ENCODE measurements at places on chromosomes 1 and 21.
A peak's percentile ranks its signal among the peaks of the same experiment; 100 is the strongest.

DNA sequence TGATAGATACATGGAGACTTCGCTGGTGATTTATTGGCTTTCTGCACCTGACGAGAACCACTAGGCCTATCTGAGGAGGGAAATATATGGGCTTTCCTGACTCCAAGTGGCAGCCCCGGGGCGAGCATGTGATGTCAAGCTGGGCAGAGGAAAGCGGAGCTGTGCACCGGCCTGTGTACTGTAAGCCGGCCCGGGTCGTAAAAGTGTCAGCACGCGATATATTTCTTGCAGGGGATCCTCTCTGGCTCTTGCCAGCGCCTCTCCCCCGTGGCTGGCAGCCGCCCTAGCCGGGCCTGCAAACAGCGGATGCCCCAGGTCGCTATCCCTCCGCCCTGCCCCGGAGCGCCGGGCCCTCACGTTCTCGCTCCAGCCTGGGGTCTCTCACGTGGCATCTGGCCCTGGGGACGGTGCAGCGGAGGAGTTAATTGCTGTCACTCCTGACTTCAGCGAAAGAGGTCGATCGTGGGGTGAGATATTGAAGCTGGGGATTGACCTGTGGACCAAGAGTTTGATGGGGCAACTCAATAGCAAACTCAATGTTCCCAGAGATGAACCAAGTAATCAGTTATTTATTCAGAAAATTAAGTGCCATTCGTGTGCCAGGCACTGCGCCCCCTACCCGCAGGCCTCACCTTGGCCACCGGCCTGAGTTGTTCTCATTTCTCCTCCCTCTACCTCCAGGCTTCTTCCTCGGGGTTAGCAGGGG lies 41.0 kb upstream of the HAO2 start:
- DNase-seq = no peak

DNA sequence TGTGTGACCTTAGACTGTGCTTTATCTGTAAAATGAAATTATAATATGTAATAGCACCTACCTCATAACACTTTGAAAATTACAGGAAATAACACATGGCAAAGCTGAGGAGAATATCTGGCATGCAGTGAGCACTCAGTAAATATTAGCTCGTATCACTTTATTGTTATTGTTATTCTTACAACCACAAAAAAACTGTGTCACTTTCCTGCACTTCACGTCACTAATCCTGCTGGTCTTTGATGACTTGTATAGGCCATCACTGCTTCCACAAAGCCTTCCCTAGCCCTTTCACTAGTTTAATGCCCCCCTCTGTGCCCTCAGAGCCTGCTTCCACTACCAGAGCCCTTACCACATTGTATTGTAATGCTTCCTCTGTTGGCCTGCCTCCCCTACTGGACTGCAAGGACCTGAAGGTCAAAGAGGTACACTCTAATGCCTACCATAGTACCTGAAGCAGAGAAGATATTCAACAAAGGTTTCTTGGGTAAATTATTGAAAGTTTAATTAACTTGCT lies 231.6 kb downstream of the NFIA start:
- no peak for DNase-seq

- DNase-seq = no peak
Measured at GRCh38 chr21:42679319-42680057, 26.1 kb downstream of the PDE9A start.

GRCh38 chr1:153767519-153767918 lies 7.7 kb upstream of the SLC27A3 start:
- no peak for DNase-seq

- DNase-seq = no peak
Measured at GRCh38 chr21:26443291-26443690, 129.8 kb downstream of the CYYR1 start.

GRCh38 chr21:24115141-24115540 lies 1492.1 kb downstream of the MRPL39 start:
- DNase-seq = no peak

DNA sequence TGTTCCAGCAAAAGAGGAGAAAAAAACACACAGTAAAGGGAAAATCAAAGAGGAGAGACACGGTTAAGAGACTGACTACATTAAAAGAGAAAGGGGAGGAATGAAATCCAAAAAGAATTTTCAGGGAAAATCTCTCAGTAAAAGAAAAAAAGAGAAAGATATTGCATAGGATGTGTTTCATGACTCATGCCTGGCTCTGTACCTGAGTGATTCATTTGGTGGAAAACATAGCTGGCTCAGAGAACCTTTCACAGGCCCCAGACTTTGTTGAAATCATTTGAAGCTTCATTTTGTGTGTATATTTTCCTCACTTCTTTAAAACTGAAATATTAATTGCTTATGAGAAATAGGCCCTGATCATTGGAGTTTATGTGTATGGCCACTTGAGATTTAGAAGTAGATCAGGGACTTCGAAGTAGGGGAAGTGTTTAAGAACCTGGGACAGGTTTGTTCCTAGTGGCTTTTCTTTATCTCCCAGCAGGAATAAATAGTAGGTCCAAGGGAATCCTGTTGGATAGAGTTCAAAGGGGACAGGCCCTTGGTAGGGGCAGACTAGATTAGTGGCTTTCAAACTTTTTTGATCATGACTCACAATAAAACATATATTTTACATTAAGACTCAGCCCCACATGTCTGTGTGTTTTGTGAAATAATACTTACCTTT lies 239.1 kb upstream of the SGIP1 start:
- DNase-seq = no peak

DNA sequence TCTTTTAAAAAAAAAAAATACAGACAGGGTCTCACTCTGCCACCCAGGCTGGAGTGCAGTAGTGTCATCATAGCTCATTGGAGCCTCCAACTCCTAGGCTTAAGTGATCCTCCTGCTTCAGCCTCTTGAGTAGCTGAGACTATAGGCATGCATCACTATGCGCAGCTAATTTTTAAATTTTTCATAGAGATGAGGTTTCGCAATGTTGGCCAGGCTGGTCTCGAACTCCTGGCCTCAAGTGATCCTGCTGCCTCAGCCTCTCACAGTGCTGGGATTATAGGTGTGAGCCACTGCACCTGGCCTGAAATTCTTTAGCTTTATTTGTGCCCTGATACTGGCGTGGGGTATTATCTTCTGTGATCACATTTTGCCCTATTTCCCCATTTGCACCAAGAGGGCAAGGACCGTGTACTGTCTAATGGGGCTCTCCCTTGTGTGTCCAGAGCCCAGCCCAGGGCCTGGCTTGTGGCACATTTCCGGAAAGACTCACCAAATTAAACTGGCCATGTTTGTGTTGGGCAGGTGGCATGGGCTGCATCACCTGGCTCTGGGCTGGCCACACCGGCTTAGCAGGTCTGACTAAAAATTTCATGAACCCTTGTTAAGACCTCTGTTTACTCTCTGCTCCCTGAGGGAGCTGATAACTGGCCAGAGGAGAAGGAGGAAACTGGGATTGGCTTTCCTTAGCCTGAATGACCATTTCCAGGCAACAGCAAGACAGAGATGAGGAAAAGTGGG lies 32.2 kb downstream of the TRIM62 start:
- DNase-seq = peak; percentile 93
